Esophagus squamous epithelium (tissue), 5 donors: ENCODE measurements at places on chromosomes 2 and 18. TPM values are rescaled to one million over a fixed set of nuclear protein-coding genes. Genes with fewer than 3 reads are reported as not detected.

MDH1 gene
- total RNA-seq: 120 TPM

DNA sequence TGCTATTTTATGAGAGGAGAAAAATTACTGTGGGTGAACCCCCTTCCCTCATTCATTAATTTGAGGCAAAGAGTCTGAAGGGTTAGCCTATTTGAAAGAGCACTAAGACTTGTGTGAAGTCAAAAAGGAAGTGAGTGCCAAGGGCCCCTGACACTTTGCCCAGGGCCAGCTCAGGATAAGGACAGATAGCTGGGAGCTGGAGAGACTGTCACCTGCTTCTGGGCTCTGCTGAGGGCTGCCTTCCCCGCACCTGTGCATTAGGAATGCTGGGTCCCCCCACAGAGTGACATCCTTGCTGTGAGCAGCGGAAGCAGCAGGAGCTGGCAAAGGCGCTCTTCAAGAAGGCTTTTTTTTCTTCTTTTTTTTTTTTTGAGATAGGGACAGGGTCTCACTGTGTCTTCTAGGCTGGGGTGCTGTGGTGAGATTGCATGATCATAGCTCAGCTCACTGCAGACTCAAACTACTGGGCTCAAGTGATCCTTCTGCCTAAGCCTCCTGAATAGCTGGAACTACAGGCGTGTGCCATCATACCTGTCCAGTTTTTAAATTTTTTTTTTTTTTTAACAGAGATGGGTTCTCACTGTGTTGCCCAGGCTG is 148.3 kb downstream of the AQP4 start:
- DNase-seq: no peak

GRCh38 chr2:157107877-157108276 is 149.6 kb upstream of the GALNT5 start:
- DNase-seq: no peak

GRCh38 chr2:208280933-208281332 is 14.9 kb downstream of the PIKFYVE start:
- no peak for DNase-seq

GRCh38 chr18:73981796-73982195 is 165.8 kb downstream of the FBXO15 start:
- DNase-seq: no peak

DNA sequence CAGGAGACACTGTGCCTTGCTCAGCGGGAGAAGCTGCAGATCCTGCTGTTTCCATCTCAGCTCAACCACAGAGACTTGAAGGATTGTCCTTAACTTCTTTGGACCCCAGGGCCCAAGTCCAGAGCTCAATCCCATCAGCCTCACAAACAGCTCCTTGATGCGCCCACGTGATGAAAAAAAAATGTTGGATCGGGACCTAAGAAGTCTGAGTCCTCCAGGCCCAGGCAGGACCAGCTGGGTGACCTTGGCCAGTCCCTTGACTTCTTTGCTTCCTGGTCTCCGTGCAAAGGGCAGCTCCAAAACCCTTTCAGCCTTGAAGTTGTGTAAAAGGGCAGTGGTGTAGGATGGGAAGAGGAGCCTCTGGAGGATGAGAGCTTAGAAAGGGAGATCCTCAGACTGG is 175.5 kb downstream of the ZFP36L2 start:
- DNase-seq: no peak

PIEZO2 gene
- total RNA-seq: 2.5 TPM

- no peak for DNase-seq
Measured at GRCh38 chr2:37326285-37326684, 1.7 kb upstream of the PRKD3 start.

PRSS56 gene
- not detected for total RNA-seq

GRCh38 chr2:238278626-238279323 is 9.6 kb downstream of the PER2 start:
- no peak for DNase-seq

LRRC30 gene
- total RNA-seq: not detected

DNA sequence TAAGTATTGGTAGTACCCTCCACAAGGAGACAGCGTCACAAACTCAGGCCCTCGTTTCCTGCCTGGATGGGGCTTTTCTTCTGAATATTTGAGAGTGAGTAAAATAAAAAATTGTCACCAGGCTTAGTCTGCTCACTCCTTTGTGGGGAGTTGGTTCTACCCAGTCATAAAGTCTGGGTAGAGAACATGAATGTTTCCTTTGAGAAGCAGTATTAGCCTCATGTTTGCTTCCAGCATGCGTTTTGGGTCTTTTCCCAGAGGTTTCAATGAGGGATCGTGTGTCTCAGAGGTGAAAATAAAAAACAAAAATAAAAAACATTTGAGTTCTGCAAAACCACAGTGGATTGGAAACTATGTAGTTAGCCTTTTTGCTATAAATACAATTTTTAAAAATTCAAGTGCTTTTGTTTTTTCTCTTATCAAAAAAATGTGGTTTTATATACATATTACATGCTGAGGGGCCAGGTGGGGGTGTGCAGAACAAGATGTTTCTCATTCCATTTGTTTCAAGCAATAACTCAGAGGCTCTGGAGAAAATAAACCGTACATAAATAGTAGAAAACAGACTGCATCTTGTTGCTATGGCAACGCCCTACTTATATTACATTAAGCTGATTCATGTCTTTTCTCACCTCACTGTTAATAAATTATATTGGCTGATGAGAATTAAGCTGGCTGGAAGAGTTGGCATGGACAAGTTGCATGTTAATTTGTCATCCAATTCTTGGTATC is 225.4 kb upstream of the FBXO11 start:
- DNase-seq: no peak

DNA sequence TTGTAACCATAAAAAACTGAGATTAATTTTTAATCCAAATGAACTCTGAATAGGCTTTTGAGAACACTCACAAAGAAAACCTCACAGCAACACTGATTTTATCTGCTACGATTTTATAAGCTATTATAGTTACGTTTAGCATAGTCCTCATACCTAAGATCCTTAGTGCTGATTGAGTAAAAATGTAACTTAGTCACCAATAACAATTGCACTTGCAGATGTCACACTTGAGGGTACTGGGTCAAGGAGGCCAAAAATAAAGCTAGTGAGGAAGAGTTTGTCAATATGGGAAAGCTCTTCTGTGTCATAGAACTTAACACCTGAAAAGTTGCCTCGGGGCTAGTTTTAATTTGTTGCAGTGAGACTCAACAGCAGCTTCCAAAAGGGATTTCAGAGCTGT is 706.5 kb upstream of the FAM98A start:
- DNase-seq: no peak

- no peak for DNase-seq
Measured at GRCh38 chr2:23566241-23567142, 181.5 kb downstream of the KLHL29 start.

GRCh38 chr2:23992931-23993330 is 17.0 kb upstream of the MFSD2B start:
- DNase-seq: no peak

DSEL gene
- 2.2 TPM for total RNA-seq

- no peak for DNase-seq
Measured at GRCh38 chr2:129233751-129234406, 745.6 kb upstream of the RAB6C start.

- no peak for DNase-seq
Measured at GRCh38 chr2:215396595-215397313, 39.1 kb downstream of the FN1 start.

GRCh38 chr18:47283476-47283875 is 32.0 kb upstream of the SKOR2 start:
- no peak for DNase-seq

REG3G gene
- total RNA-seq: not detected

FOXD4L1 gene
- total RNA-seq: not detected

- DNase-seq: no peak
Measured at GRCh38 chr2:137952586-137953129, 11.6 kb upstream of the HNMT start.

GRCh38 chr2:232971744-232972143 is 41.3 kb downstream of the NGEF start:
- DNase-seq: no peak

DNA sequence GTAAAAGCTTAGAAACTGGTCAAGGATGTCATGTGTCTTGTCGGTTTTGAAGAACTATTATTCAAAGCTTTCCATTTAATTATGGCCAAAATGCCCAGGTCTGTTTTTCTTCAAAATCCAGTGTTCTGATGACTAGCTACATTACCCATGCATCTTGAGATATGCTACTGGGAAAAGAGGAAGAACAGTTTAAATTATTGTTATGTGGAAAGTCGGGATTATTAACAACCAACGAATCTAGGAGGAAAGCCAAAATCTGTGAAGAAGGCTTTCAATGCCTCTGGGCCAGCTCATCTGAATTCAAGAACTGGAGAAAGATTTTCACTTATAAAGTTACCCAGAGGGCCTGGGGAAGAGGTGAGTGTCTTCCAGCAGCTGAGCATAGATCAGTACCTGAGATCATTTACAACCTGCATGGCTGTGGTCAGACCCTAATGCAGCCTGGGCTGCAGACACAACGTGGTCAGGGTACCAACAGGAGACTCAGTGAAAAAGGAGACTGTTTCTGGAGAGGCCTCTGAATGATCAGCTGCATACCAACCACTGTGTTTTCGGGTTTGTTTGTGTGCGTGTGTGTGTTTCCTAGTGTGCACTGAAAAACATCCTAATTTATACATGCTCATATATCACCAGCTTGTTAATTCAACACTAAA is 308.5 kb downstream of the NRXN1 start:
- no peak for DNase-seq

NDUFS1 gene
- total RNA-seq: 155 TPM

DHRS9 gene
- 19.6 TPM for total RNA-seq

- no peak for DNase-seq
Measured at GRCh38 chr2:20177556-20178248, 47.2 kb downstream of the SDC1 start.

GRCh38 chr2:23285091-23285800 is 99.7 kb upstream of the KLHL29 start:
- DNase-seq: no peak

GRCh38 chr2:219500135-219500534 is 1.4 kb downstream of the GMPPA start:
- no peak for DNase-seq

DNA sequence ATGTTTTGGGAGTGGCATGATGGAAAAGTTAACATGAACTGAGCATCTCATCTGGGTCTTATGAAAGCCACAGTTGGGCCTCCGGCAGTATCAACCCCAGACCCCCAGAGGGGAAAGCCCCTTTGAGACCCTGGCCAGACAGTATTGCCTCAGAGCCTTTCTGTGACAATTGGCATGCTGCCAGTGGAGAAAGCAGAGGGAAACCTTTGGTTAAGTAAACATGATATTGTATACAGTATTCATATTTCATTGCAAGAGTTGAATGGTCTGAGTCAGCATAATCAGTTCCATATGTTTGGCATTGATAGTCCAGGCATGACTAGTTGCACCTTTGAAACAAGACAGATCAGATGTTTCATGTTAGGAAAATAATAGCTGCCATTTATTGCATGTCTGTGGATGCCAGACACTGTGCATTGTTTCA is 20.0 kb downstream of the MERTK start:
- DNase-seq: no peak

CTDSP1 gene
- 58.0 TPM for total RNA-seq

NGEF gene
- total RNA-seq: 7.2 TPM

KCNG2 gene
- total RNA-seq: not detected

DNA sequence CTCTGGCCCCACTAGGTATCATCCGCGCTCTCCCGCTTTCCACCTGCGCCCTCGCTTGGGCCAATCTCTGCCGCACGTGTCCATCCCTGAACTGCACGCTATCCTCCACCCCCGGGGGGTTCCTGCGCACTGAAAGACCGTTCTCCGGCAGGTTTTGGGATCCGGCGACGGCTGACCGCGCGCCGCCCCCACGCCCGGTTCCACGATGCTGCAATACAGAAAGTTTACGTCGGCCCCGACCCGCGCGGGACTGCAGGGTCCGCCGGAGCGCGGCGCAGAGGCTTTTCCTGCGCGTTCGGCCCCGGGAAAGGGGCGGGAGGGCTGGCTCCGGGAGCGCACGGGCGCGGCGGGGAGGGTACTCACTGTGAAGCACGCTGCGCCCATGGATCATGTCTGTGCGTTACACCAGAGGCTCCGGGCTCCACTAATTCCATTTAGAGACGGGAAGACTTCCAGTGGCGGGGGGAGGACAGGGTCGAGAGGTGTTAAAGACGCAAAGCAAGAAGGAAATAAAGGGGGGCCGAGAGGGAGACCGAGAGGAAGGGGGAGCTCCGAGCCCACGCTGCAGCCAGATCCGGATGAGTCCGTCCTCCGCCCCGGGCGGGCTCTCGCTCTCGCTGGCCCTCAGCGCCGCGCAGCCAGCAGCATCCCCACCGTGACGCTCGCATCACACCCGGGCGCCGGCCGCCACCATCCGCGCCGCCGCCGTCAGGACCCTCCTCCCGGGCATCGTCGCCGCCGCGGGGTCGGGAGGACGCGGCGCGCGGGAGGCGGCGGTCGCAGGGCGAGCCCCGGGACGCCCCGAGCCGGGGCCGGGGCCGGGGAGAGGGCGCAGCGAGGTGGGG is 664 bp downstream of the NETO1 start:
- no peak for DNase-seq

- DNase-seq: no peak
Measured at GRCh38 chr2:47016172-47016913, 100.7 kb upstream of the MCFD2 start.

RAB31 gene
- 52.8 TPM for total RNA-seq

SPP2 gene
- not detected for total RNA-seq
